ENCODE measurements at places on chromosomes 11 and 22.

DNA sequence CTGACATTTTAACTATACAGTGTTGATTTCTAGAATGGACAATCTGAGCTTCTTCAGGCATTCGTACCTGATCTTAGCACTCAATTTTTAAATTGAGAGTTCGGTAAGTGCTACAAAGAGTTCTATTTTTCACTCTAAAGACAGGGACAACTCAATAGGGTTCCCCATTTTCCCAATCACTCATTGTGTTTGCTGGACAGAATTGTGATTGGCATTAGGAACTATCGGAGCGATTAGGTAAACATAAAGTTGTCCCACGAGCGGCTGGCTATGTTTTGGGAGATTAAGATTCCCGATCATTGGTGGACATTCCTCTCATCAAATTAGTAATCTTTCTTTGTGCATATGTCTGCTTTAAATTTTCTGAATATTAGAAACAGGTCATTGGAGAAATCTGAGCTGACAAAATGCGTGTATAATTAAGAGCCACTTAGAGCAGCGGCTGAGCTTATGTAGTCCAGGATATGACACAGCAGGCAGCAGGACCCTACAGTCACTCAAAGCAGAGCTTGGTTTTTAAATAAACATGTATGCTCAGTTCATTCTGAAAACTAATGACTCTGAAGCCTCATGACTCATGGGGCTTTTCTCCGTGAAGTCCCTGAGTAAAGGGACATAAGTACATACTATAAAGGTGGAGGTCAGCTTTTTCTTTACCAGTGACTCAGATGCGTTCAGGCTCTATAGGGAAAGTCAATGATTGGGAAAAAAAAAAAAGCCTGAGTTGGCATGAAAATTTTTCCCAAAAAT is 109.4 kb downstream of the GRIA4 start:
- peak; percentile 3 for DNase-seq

DNA sequence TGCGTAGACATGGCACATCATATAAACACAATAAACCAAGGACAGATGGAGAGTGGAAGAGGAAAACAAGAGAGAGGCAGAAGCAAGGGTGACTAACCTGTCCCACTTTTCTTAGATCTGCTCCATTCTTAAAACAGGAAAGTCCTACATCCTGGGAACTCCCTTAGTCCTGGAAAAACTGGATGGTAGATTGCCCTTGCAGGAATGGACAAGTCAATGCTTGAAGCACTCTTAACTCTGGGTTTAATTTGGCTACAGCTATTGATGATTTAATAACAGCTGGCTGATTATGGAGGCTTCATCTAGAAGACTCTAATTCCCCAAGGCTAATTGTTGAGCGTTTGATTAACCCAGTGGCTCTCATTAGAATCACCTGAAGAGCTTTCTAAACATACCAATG is 258.8 kb downstream of the MIAT start:
- DNase-seq: no peak

DNA sequence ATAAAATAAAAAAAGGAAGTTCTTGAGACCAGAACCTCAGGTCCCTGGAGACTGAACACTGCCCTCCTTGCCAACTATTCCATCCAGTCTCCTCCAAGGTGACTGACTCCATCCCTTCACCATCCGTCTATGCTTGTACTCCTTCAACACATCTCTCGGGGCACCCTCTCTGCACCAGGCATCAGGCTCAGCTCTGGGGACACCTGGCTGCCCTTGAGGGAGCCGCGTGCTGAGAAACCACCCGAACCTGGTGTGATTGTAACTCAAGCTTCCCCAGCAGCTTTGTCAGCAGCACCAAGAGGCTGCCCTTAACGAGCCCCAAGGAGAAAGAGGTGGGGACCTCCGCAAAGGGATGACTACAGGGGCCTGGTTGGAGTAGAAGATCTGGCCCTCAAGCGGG is 1.7 kb downstream of the PTPN5 start:
- no peak for DNase-seq

DNA sequence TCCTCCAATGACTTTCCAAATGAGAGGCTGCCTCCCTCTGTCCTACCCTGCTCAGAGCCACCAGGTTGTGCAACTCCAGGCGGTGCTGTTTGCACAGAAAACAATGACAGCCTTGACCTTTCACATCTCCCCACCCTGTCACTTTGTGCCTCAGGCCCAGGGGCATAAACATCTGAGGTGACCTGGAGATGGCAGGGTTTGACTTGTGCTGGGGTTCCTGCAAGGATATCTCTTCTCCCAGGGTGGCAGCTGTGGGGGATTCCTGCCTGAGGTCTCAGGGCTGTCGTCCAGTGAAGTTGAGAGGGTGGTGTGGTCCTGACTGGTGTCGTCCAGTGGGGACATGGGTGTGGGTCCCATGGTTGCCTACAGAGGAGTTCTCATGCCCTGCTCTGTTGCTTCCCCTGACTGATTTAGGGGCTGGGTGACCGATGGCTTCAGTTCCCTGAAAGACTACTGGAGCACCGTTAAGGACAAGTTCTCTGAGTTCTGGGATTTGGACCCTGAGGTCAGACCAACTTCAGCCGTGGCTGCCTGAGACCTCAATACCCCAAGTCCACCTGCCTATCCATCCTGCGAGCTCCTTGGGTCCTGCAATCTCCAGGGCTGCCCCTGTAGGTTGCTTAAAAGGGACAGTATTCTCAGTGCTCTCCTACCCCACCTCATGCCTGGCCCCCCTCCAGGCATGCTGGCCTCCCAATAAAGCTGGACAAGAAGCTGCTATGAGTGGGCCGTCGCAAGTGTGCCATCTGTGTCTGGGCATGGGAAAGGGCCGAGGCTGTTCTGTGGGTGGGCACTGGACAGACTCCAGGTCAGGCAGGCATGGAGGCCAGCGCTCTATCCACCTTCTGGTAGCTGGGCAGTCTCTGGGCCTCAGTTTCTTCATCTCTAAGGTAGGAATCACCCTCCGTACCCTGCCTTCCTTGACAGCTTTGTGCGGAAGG is 2.9 kb downstream of the APOC3 start:
- no peak for DNase-seq

DNA sequence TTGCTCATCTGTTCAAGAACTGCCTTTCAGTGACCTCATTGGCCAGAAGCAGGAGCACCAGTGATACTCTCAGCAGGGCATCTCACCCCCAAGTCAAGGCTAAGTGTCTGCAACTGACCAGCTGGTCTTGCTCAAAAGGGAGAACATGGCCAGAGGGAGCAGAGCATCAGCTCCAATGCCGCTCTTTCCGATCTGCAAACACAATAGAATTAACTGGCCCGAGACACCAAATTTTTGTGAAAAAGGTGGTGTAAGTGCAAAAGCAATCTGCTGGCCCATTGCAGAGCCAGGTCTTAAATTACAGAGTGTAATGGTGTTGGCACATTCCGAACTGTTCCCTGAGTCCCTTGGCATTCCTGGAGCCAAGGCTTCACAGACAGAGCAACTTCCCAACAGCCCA is 97.0 kb downstream of the PKNOX2 start:
- DNase-seq: no peak

DNA sequence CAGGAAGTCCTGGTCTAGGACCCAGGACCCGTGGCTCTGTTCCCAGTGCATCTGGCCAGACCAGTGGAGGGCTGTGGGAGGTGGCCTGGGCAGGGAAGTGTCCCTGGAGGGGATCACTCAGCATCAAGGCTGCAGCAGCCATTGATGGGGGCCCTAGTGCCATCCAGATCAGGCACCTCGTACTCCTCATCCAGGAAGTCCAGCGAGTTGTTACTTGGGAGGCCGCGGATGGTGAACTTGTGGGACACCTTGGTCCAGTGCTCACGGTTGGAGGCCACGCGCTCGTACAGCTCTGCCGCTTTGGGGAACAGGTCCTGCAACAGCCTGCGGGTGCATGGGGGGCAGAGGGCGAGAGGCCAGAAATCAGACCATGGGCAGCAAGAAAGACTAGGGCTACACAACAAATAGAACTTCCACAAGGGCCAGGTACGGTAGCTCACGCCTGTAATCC is 96.9 kb downstream of the PDE2A start:
- DNase-seq: no peak

DNA sequence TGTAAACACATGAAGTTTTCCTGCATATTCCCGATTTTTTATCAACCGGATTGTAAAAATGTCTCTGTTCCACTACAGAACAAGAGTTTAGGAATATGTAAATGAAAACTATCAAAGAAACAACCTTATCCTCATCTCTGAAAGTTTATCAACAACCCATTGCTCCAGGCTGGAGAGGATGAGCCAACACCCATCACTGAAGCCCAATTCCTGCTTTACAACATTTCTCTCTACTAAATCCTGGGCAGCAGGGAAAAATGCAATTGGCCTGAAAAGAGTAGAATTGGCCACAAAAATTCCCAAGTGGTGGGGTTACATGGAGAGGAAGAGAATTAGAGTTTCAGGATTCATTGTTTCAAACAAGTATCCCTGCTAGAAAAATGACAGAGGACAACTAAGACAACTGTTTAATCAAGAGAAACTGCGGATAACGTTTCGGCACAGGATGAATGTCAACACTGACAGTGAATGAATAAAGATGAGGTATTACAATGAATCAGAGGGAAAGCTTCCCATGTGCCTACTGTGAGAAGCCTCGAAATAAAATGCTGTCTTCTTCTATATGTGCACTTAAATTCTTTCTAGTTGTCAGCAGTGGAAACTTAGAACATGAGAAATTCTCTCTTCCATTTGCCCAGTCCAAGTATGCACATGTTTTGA is 317.3 kb upstream of the ANO3 start:
- DNase-seq: no peak

DNA sequence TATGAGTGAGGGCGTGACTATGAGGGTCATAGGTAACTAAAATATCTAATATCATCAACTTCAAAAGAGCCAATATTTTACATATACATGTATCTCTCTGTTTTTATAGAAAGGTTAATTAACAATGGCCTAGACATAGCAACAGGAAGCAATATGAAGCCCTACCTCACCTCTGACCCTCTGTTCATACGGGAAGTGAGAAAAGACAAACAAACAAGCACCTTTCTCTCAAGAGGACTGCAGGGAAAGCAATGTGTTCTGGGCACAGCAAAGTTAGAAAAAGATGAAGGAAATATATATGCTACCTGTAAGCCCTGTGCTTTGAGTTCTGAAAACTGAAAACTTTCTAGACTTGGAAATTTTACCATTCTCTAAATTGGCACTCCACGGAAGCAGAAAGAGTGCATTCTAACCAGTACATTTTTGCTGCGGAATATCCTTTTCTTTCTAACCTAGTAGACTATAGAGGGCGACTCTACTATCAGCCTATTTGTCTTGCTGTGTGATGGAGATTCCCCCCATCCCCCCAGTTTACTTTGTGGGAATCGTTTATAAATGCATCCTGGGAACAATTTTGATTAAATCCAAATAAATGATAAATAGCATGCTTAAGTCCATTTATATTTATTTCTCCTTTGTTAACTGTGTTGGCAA is 830.4 kb upstream of the FAT3 start:
- DNase-seq: no peak

DNA sequence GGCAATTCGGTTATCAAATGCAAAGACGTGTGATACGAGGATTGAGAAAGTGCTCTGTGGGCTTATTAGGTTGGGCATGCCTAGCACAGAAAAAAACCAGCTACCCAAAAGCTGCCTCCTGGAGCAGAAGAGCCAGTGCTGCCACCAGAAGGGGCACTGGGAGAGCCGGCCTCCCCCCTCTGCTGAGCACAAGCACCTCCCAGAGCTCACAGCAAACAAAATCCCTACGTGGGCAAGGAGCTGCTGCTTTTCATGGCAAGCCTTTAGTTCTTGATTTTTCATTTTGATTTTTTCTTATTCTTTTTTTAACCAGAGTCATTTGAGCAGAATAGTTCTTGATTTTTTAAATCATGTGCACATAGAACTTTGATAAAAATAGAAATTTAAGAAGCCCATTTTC is 12.8 kb downstream of the RPUSD4 start:
- no peak for DNase-seq

DNA sequence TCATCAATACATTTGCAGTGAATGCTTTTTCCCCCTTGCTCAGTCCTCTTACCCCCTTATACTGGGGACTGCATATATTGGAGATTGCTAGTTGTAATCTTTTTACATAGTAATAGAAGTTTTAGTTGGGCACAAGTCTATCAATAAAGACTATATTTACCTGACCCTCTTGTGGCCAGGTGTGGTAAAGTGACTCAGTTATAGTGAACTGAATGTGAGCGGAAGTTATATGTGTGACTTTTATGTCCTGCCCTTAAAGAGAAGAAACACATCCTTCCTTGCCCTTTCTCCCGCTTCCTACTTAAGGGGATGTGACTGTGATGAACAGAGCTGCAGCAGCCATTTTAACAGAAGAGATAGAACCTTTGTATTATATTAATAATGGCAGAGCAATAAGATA is 362.0 kb downstream of the METTL15 start:
- no peak for DNase-seq

- DNase-seq: no peak
Measured at GRCh38 chr11:116193321-116194131, 579.3 kb downstream of the BUD13 start.

DNA sequence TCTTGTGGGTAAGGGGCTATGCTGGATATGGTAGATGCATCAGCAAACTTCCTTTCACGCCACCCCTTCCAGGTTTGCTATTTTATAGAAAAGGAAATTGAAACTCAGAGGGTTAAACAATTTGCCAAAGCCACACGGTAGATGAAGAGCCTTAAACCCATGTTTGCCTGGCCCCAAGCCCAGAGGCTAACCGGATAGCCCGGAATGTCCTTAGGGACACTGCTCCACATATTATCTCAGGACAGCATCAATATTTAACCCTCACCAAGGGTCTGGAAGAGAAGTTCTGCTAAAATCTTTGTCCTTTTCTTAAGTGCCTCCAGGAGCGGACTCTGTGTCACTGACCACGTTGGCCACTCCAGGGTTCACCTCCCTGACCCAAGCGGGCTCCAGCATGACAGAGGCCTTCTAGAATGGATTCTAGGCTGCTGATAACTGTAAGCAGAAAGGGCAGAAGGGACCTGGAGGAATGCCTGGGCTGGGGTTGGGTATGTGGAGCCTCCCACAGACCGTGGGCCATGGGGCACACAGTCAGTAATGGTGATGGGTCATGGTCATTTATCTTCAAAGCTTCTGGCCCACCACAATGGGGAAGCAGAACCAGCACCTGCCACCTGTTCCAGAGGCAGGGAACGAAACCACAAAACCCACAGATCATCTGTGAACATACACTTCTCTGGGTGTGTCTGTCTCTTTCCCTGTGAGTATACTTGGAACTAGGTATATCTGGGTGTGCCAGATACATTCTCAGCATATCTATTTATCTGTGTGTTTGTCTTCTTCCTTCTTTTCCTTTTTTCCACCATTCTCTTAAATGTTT is 5.4 kb upstream of the TMEM86A start:
- DNase-seq: no peak

GRCh38 chr11:13210424-13210823 is 67.2 kb upstream of the BMAL1 start:
- peak; percentile 49 for DNase-seq

- no peak for DNase-seq
Measured at GRCh38 chr11:31160504-31161422, 208.8 kb downstream of the DCDC1 start.

GRCh38 chr11:57641011-57641807 is 8.5 kb downstream of the YPEL4 start:
- DNase-seq: no peak

DNA sequence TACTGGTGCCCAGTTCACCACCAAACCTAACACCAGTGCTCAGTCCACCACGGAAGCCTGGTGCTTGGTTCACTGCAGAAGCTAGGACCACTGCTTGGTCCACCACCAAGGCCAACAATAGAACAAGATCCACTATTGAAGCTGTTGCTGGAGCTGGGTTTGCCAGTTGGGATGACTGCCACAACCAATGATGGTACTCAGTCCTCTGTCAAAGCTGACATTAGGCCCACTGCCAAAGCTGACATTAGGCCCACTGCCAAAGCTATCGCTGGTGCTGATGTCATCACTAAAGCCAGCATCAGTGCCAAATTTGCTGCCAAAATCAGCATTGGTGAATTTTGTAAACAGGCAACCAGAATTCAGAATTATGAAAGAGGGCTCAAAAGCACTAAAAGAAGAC is 1850.2 kb upstream of the RAG2 start:
- no peak for DNase-seq
